ENCODE measurements at places on chromosomes 7 and 10.

GRCh38 chr10:89393898-89394297 is 1.5 kb downstream of the IFIT1 start:
- DNase-seq, result no peak

- no peak for DNase-seq
Observed at GRCh38 chr7:155454183-155455112, 3.5 kb upstream of the EN2 start.

DNA sequence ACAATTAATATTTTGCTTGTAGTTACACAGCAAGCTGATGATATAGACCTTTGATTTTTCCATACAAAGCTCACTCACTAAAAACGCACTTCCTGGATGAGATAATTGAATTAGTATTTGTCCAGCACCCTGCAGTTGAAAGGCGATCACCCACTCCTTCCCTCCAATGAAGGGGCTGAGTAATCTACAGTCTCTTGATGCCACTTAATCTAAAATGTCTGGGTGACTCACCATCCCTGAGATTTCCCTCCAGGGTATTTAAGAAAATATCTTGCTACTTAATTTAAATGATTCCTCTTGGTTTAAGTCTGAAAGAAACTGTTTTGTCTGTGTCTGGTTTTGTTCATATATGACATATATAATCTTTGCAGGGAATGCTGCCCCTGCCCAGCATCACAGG is 515.3 kb downstream of the GRID1 start:
- DNase-seq, result no peak

GRCh38 chr10:118870467-118871243 is 115.9 kb upstream of the CACUL1 start:
- no peak for DNase-seq

DNA sequence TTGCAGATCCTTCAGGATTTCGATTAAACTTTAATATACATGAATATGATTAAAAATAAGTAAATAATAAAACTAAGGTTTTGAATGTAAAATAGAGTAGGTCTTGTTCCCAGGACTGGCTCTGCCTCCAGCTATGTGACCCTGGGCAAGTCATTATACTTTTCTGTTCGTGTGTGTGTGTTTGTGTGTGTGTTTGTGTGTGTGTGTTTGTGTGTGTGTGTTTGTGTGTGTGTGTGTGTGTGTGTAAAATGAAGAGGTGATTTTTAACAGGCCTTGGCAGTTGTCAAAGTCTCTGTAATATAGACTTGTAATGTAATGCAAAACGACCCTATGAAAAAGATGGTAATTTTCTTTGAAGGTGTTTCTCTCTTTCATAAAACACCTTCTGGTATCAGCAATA is 79.2 kb downstream of the HGF start:
- no peak for DNase-seq

GRCh38 chr7:19587291-19587690 is 121.5 kb downstream of the POLR1F start:
- no peak for DNase-seq

GRCh38 chr10:97117372-97117771 is 68.4 kb downstream of the SLIT1 start:
- no peak for DNase-seq

DNA sequence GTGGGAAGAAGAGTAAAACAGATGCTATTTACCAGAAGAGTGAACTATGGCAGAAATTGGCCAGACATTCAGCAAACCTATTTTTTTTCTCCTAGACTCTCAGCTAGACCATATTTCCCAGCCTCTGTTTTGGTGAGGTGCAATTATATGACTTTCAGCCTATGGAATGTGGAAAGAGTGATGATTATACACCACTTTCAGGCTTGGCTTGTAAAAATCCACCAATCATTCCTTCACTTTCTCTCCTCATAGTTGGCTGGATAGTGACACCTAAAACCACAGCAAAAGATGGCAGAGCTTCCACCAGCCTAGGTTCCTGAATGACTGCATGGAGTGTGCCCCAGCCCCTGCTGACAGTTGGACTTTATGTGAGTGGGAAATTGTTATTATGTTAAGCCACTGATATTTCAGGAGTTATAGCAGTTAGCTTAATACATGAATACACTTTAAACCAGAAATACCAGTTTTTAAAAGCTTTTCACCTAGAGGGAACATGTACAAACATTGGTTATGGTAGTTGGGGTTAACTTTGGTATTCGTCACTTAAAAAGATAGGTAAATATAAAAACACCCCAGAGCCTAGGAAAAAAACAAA is 19.1 kb upstream of the TNKS2 start:
- DNase-seq, result no peak

- DNase-seq, result no peak
Observed at GRCh38 chr7:1478480-1478879, 19.2 kb upstream of the MICALL2 start.

DNA sequence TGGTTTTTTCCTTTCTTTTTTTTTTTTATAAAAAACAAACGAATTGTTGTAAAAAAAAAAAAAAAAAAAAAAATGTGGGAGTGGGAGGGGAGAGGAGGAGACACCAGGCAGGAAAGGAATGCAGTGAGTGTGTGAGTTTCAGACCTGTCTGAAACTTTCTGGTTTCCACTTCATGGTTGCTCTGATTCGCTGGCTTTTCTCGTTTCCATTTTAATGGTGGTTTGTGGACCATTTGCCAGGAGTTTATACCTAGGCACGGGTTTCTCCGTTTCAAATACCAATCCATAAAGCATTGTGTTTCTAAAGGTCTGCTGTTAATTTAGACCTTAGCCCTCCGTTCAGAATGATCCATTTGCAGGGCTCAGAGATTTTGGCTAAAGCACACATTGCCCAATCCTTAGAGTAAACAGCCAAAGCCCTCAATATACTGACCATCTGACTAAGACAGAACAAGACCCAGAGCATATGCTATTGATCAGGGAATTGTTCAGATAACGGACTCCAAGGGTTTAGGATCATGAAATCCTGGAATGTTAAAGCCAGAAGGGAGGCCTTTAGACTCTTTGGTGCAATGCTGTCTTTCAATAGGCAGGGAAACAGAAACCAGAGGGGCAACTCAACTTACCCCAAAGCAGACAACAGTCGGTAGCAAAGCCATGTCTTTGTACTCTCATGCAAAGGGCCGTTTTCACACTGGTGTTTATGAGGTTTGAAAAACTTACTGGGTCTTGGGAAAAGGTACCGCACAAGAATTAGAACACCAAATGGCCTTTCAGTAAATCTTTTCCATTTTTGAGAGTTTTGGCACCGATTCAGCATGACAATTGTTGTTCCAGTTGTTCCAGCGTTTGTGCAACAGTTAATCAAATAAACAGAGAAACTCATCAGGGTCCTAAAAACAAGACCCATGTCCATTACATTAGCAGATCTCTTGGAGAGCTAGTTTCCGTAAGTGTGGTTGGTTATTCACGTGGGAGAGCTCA is 94.3 kb upstream of the AGBL3 start:
- DNase-seq, result no peak

- no peak for DNase-seq
Observed at GRCh38 chr10:121187391-121187790, 336.2 kb downstream of the WDR11 start.

DNA sequence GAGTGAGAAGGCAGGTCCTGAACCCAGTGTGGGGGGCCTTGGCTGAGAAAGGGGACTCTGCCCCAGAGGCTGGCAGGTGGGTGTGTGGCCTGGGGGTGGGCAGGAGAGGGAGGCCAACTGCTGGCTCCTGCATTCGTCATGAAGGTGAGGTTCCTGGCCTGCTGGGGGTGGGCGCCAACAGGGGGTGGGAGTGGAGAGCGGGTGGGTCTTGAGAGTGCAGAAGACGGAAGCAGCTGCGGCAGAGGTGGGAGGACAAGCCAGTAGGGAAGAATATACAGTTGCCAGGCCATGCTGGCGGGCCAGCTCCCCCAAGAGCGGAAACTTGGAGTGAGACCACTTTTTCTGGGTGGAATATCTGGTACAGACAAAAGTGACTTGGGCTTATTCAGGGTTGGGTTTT is 23.4 kb downstream of the GHRHR start:
- no peak for DNase-seq

- DNase-seq, result no peak
Observed at GRCh38 chr7:4066206-4066605, 615.9 kb upstream of the FOXK1 start.

DNA sequence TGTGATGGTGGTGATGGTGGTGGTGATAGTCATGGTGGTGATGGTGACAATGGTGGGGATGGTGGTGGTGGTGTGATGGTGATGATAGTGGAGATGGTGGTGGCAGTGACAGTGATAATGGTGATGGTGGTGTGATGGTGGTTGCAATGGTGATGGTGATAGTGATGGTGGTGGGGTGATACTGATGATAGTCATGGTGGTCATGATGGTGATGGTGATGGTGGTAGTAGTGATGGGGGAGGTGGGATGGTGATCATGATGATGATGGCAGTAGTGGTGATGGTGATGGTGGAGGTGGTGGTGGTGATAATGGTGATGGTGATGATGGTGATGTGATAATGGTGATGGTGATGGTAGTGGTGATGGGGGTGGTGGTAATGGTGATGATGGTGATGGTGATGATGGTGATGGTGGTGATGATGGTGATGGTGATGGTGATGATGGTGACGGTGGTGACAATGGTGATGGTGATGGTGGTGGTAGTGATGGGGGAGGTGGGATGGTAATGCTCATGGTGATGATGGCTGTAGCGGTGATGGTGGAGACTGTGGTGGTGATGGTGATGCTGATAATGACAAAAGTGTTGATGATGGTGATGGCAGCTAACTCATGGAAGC is 4.7 kb upstream of the PWWP2B start:
- no peak for DNase-seq

- no peak for DNase-seq
Observed at GRCh38 chr7:127317447-127317961, 64.8 kb upstream of the GRM8 start.

DNA sequence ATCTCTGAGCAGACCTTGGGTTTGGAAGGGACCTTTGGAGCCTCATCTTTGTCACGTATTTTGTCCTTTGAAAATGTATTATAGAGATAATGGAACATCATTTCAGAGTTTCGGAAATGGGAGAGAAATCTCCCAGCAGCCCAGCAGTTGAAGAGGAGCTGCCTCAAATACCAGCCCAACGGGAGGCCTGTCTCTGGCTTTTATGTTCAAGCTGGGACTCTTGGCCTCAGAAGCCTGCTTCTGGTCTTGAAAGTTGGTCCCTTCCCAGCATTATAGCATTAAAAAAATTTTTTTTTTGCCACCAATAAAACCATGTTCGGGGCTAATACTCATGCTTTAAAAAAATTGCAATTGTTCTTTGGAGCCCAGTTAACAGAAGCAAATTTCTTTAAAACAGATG is 73.4 kb upstream of the CTBP2 start:
- no peak for DNase-seq

DNA sequence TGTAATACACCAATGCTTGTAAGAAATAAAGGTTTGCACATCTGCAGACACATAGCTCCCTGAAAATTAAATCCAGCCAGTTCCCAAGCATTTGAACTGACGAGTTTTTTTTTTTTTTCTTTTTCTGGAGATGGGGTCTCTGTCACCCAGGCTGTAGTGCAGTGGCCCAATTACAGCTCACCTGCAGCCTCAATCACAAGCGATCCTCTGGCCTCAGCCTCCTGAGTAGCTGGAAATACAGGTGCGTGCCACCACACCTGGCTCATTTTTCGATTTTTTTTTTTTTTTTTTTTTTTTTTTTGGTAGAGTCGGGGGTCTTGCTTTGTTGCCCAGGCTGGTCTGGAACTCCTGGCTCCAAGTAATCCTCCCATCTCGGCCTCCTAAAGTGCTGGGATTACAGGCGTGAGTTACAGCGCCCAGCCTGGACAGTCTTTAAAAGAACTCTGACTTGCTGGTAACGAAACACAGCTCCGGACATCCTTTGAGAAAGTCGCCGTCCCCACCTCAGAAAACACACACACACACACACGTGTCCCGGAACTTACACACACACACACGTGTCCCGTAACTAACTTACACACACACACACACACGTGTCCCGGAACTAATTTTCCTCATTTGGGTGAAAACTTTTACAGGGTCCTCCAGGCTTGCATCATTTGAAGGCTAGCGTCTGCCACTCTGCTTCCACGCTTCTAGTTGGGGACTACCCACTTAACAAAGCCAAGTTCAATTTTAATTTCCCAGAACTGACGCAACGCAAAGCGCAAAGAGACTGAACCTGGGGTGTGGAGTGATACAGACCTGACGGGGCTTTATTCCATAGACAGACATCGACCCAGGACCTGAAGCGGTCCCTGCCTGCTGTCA is 18.6 kb downstream of the OCM2 start:
- no peak for DNase-seq

- no peak for DNase-seq
Observed at GRCh38 chr7:4749363-4749762, 26.1 kb upstream of the AP5Z1 start.

- DNase-seq, result no peak
Observed at GRCh38 chr7:1886361-1887064, 216.4 kb downstream of the ELFN1 start.

- DNase-seq, result no peak
Observed at GRCh38 chr10:37747081-37747480, 110.3 kb downstream of the ZNF248 start.

- no peak for DNase-seq
Observed at GRCh38 chr10:79148452-79149344, 79.9 kb downstream of the ZMIZ1 start.

GRCh38 chr7:88615336-88615735 is 144.2 kb upstream of the ZNF804B start:
- DNase-seq, result no peak

DNA sequence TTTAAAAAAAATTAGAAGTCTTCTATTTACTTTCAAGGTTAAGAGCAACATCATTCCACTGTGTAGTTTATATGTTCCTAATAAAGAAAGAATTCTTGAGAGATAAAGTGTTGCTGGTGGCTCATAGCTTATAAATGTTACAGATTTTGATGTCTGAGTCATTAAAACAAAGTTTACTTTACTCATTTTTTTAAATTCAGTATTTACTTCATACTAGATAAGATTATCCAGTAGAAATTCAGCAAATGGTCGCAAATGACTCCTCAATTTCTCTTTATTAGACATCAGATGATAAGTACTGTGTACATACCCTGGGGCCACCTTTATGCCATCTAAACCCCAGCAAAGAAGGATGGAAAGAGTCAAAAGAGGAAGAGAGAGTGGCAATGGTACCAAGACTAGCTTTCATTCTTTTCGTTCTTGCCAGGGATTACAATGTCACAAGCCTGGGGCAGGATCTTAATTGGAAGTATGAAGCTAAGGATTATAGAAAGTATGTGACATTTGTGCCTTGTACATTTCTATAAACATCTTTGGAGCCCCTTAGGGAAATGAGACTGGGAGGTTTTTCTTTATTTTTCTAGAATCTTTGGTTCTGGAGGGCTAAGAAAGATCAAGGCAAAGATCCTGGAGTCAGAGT is 206.1 kb downstream of the CHRM2 start:
- no peak for DNase-seq

DNA sequence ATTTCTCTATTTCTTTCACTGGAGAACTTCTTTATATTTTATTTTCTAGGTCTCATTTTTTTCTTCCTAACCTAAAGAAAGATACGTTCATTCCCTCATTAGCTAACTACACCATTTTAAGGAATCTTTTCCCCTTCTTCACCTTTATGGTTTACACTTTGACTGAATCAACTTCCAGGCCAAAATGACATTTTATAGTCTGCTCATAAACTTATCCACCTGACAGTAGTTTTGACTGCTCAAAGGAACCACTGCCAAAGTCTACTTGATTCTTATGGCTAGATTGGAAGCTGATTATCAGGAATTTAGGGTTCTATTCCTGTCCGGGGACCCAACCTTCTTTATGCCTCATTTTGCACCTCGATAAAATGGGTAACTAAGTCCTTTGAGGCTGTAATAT is 73.0 kb upstream of the FOXP2 start:
- DNase-seq, result no peak

- DNase-seq, result no peak
Observed at GRCh38 chr10:85187047-85187446, 858.7 kb downstream of the CCSER2 start.

- DNase-seq, result no peak
Observed at GRCh38 chr10:101695404-101695890, 477 bp upstream of the FBXW4 start.
